ENCODE measurements at places on chromosomes 16 and 17.

GRCh38 chr17:4898351-4898750, 985 bp upstream of the C17orf107 start:
- DNase-seq, result no peak

DNA sequence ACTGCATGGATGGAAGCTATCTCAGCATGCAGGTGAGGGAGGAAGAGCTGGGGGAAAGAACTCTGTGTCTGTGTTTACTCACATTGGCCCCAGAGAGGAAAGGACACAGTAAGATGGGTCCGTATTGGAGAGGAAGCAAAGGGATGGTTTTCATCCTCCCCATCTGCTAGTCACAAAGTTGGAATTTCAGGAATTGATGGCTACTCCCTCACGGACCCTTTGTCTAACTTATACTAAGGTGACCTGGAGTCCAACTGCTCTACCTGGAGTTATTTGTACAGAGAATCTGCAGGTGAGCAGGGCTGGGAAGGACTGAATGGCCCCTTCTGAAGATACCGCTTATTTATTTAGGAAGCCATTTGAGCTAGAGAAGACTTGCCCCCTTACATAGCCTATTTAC, 55.1 kb downstream of the WNT3 start:
- no peak for DNase-seq

DNA sequence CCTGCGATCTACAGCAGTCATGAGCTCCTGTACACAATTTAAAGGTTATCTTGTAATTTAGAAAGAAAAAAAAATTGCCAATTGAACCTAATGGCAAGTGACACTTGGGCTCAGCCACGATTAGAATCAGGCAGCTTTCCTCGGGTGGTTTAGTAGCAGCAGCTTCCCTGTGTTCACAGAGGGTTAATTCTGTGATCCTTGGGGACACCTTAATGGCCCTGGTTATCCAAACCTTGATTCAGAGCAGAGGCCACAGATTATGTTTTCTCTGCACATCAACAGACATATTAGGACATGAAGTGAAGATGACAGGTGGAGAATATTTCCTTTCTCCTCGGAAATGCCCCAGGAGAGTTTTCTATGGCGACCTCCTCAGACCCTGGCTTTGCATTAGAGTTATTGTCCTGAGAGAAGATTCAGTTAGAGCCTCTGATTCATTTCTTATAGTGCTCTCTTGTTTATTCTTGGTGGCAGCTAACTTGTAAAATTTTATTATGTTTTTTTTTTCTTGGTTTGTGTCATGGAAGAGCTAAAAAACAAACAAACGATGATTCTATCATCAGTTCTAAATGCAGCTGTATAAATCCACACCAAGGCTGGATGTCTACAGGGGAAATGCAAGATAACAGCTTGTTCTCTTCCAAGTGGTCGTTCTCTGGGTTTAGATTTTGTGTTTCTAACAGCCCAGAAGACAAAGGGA, 351.2 kb upstream of the DYNLRB2 start:
- no peak for DNase-seq

DNA sequence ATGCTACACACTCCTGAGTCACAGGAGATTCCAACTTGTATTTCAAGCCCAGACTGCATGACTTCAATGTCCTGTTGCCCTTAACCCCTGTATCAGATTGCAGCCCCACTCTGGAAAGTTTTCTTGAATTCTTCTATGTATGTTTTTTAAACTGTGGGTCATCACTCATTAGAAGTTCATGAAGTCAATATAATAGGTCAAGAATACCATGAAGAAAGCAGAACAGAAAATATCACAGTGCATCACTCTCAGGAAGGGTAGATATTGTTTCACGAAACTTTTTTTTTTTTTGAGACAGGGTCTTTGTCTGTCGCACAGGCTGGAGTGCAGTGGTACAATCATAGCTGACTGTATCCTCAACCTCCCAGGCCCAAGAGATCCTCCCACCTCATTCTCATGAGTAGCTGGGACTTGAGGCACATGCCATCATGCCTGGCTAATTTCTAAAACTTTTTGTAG, 20.5 kb downstream of the PRKCB start:
- no peak for DNase-seq

DNA sequence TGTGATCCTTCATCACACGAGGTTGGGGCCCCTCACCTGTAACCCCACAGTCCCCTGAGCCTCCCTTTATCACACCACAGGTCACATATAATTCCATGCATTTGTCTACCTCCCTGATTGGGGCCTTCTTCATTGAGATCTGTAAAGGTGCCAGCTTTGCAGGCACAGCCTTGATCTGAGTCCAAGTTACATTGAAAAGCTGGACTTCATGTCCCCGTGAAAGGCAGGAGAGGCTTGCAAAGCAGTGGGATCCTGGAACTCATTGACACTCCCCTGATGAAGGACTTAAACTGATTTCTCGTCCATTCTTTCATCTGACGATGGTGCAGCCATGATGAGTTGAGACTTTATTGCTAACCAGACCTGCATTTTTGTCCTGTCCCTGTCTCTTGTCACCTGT, 3.8 kb upstream of the SYT17 start:
- DNase-seq, result no peak

GRCh38 chr16:11636172-11636721, 32.0 kb upstream of the SNN start:
- DNase-seq, result no peak

GRCh38 chr16:66844009-66844341, 239 bp upstream of the CA7 start:
- DNase-seq, result no peak

DNA sequence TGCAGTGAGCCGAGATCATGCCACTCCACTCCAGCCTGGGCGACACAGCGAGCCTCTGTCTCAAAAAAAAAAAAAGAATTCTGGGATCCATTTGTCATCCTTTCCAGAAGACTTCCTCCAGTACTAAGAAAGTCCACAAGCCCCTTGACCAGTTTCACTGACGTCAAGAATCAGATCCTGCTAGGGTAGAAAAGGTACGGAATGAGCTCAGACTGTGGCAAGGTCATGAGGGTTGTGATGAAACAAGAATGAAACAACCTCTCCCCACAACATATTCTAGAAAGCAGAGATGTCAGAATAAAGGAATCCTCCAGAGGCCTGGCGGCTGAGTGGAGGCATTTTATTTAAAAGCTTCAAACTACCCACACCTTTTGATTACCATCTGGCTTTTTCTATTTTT, 29.9 kb downstream of the TRAF4 start:
- DNase-seq, result no peak

- DNase-seq, result no peak
Observed at GRCh38 chr17:34242587-34243363, 12.3 kb upstream of the CCL2 start.

DNA sequence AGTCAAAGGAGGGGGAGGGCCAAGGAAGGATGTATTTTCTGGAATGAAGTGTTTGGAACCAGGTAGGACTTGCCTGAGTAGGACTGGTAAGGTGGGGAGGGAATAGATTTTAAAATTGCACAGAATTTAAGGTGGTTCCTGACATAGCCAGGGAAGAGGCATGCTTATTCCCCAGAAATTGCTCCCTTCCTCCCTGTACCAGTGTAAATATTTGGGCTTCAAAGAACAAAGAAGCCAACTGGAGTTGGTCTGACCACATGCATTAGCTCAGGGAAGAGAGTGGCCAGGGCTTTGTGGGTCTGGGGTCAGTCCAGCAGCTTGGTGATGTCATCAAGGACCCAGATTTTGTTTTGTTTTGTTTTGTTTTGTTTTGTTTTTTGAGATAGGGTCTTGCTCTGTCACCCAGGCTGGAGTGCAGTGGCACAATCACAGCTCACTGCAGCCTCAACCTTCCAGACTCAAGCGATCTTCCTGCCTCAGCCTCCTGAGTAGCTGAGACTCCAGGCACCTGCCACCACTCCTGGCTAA, 9.3 kb upstream of the MRTFB start:
- DNase-seq, result no peak

GRCh38 chr17:62650587-62650986, 23.1 kb downstream of the MRC2 start:
- DNase-seq, result no peak

DNA sequence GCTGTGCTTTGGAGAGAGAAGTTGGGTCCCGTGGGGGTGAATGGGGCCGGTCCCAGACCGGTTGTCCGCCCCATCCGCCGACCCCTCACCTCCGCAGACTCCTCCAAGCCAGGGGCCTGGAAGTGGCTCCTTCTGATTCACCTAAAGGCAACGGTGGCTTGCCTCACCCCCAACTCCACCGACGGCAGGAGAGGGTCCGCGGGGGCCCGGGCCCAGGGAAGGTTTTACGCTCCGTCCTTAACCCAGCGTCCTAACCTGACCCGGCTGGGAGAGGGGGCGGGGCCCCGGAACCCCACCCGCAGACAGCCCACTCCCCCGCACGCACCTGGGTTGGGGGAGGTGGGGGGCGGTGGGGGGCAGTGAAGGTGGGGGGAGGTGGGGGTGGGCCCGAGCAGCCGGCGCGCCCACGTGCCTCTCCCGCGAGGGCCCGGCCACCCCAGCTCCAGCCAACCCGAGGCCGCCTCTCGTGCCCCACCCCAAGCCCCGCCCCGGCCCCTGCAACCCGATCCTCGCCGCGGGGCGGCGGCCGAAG, 12.7 kb upstream of the CD300A start:
- no peak for DNase-seq

GRCh38 chr16:67910158-67910557, 17.1 kb downstream of the PSKH1 start:
- no peak for DNase-seq

DNA sequence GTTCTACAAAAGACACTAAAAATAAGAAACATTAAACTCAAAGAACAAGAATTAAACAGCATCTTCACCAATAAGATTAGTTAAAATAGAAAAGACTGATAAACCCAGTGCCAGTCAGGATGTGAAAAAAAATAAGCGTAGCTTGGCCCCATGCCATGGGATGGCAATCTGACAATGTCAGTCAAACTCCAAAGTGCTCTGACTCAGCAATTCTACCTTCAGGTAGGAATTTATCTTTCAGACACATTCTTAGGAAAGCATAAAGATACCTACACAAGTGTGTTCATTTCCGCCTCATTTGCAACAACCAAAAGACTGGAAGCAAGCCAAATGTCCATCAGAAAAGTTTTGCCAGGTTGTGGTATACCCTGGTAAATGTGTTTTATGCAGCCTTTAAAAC, 9.1 kb upstream of the MPO start:
- no peak for DNase-seq

DNA sequence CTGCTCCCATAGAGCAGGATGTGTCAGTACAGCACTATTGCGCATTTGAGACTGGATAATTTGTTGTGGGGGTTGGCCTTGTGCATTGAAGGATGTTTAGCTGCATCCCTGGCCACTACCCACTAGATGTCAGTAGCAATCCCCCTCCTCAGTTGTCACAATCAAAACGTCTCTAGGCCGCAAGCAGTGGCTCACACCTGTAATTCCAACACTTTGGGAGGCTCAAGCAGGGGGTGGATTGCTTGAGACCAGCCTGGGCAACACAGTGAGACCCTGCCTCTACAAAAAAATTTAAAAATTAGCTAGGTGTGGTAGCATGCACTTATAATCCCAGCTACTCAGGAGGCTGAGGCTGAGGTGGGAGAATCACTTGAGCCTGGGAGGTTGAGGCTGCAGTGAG, 48.4 kb downstream of the CENPV start:
- no peak for DNase-seq

DNA sequence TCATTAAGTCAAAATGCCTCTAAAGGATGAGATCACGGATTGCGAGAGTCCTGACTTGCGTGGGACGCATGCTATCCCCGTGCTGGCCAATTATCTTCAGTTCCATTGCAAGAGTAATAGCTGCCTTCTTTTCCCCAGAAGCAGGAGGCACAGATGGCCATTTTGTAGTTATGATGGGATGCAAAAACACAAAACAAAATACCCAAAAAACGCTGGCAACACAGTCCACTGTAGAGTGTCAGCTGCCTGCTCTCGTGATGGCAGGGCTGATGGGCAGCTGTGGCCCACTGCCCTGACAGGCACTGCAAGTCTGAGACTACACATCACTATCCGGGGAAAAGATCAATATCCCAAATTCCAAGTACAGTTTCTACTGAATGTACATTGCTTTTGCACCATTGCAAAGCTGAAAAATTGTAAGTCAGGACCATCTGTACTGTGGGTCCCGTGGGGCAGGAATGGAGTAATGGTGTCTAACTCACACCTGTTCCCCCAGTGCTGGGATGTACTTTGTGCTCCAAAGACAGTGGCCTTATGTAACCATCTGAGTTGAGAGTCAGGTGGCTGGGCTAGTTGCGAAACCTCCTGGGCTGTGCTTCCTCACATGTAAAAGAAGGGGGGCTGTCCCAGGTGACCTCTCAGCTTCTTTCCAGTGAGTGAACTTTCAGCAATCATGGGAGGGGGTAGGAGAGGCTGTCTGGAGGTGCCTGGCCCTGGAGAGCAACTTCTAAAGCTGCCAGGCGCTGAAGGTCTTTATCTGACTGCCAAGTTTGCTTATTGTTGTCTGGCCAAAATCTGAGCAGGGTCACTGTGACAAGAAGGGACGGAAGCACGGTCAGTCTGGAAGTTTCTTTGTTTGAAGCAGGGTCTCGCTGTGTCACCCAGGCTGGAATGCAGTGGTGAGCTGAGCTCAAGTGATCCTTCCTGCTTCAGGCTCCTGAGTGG, 4.7 kb downstream of the SLC47A1 start:
- DNase-seq, result no peak

DNA sequence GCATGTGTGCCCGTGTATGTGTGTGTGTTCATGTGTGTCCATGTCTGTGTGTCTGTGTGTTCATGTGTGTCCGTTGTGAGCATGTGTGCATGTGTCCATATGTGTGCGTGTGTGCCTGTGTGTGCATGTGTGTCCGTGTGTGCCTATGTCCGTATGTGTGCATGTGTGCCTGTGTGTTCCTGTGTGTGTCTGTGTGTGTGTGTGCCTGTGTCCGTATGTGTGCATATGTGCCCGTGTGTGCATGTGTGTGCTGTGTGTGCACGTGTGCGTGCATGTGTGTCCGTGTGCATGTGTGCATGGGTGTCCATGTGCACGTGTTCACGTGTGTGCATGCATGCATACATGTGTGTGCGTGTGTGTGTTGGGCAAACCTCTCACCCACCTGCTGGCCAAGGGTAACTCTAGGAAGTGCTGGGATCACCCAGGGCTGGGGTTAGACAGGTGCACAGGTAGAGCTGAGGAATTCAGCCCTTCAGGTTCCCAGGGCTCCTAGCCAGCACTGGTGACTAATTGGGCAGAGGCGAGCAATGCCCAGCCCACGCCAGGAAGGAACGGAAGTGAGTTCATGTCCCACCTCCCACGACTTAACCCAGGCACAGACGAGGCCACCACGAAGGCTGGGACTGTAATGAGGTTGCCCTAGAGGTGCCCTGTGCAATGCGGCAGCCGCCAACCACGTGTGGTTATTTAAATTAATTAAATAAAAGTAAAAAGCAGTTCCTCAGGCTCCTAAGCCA, 8.2 kb upstream of the CSNK1D start:
- no peak for DNase-seq

Data from activated naive CD4-positive, alpha-beta T cell treated with anti-CD3 and anti-CD28 coated beads, Interleukin-2, amount 50 U/mL, for 72 hours (primary cell).